ENCODE measurements at places on chromosomes 3 and 15. TPM values are rescaled to one million over a fixed set of nuclear protein-coding genes. Genes with fewer than 3 reads are reported as not detected.

DNA sequence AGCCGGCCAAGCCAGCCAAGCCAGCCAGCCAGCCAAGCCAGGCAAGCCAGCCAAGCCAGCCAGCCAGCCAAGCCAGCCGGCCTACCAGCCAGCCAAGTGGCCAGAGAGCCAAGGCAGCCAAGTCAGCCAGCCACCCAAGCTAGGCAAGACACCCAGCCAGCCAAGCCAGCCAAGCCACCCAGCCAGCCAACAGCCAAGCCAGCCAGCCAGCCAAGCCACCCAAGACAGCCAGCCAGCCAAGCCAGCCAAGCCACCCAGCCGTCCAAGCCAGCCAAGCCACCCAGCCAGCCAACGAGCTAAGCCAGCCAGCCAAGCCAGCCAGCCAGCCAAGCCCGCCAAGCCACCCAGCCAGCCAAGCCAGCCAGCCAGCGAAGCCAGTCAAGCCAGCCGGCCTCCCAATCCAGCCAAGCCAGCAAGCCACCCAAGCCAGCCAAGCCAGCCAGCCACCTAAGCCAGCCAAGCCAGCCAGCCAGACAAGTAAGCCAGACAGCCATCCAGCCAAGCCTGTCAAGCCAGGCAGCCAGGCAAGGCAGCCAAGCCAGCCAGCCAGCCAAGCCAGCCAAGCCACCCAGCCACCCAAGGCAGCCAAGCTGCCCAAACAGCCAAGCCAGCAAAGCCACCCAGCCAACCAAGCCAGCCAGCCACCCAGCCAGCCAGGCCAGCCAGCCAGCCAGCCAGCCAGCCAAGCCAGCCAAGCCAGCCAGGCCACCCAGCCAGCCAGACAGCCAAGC is 200.5 kb downstream of the GOLGA6L6 start:
- no peak overlapping the region for H3K27ac ChIP-seq
- no peaks in the 10 kb centered on the region for H3K36me3 ChIP-seq
- H3K4me3 ChIP-seq: no peak overlapping the region
- H3K4me1 ChIP-seq: no peaks in the 10 kb centered on the region

GRCh38 chr3:147854542-147854941 is 445.4 kb downstream of the ZIC1 start:
- H3K27ac ChIP-seq: no peak overlapping the region
- no peak overlapping the region for H3K4me3 ChIP-seq
- H3K4me1 ChIP-seq: no peaks in the 10 kb centered on the region
- no peaks in the 10 kb centered on the region for H3K36me3 ChIP-seq
- H3K27me3 ChIP-seq: no peaks in the 10 kb centered on the region

- H3K27ac ChIP-seq: no peak overlapping the region
- no peak for DNase-seq
- no peaks in the 10 kb centered on the region for H3K27me3 ChIP-seq
- peaks cover 11% of the 10 kb centered on the region for H3K4me1 ChIP-seq
- H3K36me3 ChIP-seq: no peaks in the 10 kb centered on the region
Observed at GRCh38 chr15:39154227-39154638, 426.6 kb upstream of the THBS1 start.

GRCh38 chr15:40115670-40116093 is 7.0 kb upstream of the BMF start:
- peaks cover 10% of the 10 kb centered on the region for H3K4me1 ChIP-seq
- H3K4me3 ChIP-seq: no peak overlapping the region
- no peaks in the 10 kb centered on the region for H3K27me3 ChIP-seq
- no peaks in the 10 kb centered on the region for H3K36me3 ChIP-seq
- DNase-seq: no peak

The SMCO1 gene
- total RNA-seq: 0.45 TPM

The SEMA5B gene
- total RNA-seq: 2.3 TPM

The SUCNR1 gene
- 0.11 TPM for total RNA-seq

The CCR1 gene
- not detected for total RNA-seq

The RAB43 gene
- total RNA-seq: 14.3 TPM

The ATP13A5 gene
- not detected for total RNA-seq

Measured in cardiac muscle cell (in vitro differentiated cells and primary cell).